Stomach (tissue), 19 donors: ENCODE measurements at places on chromosomes 1 and 21. TPM values are rescaled to one million over a fixed set of nuclear protein-coding genes. Genes with fewer than 3 reads are reported as not detected.

GRCh38 chr1:175820456-175821025 is 77.1 kb upstream of the TNR start:
- DNase-seq: no peak

The RPE65 gene
- total RNA-seq: not detected

The SPRR2A gene
- total RNA-seq: not detected

The OR2T2 gene
- not detected for total RNA-seq

- no peak for DNase-seq
These were observed 73.6 kb upstream of the COG2 start for GRCh38 chr1:230568676-230569075.

DNA sequence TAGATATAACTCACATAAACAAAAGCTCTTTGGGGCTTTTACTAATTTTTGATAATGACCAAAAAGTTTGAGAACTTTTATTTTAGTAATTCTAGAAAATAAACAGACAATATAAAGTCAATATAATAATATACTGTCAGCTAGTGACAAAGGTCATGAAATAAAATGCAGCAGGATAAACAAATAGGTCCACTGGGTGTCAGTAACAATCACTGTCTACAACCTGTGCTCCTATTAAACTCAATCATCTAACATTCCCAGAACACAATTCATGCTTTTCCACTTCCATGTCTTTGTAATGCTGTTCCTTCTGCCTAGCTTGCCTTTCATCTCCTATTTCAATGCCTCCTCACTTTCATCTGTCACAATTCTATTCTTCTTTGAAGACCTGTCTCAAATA is 186.1 kb downstream of the GIPC2 start:
- DNase-seq: no peak

GRCh38 chr1:172278478-172278877 is 142.0 kb upstream of the C1orf105 start:
- no peak for DNase-seq

The ZNF648 gene
- not detected for total RNA-seq

The RFX5 gene
- 23.3 TPM for total RNA-seq

- DNase-seq: no peak
These were observed 4.7 kb downstream of the C1orf174 start for GRCh38 chr1:3895279-3895950.

DNA sequence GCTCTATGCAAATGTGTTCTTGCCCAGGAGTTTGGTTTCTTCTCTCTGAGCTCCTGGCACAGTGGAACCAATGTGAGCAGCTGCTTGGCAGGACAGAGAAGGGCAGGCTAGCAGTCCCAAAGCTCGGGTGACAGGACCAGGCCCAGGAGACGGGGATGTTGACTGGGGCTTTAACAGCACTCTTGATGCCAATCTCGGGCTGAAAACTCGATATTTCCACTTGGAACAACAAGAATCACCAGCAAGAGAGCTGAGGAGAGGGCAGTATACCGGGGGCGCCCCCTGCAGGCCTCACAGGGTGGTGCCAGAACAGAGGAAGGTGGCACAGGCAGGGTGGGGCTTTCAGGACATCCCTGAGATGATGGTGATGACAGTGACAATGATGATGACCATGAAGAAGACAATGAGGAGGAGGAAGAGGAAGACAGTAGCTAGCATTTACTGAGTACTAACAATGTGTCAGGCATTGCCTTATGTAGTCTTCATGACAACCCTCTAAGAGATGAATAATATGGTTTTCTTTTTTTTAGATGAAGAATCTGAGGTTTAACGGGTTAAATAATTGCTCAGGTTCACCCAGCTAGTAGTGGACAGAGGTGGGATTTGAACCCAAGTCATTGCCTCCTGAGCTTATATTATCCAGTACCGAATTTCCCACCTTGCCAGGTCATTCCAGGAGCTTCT is 2.7 kb upstream of the KCNJ9 start:
- DNase-seq: peak; percentile 60

DNA sequence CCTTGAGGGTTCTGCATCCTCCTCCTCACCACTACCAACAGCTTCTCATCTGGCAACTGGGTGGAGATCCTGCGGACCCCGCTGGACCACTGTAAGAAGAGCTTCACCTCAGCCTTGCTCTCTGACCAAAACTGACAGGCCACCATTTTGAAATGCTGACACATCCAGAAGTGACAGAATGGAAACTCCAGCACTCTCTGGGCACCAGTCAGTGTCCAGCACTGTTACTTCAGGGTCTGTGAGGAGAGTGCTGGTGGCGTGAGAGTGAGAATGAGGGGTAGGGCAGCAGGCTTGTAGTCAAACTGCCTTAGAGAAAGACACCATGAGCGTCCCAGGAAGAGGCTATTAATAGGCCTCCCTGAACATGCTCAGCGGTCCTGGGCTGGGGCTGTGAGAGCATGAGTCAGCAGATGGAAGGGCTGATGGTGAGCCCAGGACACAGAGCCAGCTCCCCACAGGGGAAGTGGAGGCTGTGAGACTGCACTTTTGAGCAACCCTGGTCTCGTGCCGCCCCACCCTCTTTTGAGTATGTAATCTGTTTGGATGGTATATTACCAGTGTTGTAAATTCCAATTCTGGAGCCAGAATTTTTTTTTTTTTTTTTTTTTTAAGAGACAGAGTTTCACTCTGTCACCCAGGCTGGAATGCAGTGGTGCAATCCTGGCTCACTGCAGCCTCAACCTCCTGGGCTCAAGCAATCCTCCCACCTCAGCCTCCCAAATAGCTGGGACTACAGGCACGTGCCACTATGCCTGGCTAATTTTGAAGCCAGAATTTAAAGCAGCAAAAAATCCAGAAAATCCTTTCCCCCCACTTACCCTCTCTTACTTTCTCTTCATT is 34.4 kb upstream of the SLC30A1 start:
- DNase-seq: peak; percentile 74

- peak; percentile 40 for DNase-seq
These were observed 218.3 kb upstream of the HOOK1 start for GRCh38 chr1:59596432-59596831.

- no peak for DNase-seq
These were observed 1.6 kb downstream of the ZNF648 start for GRCh38 chr1:182059936-182060335.

The RAB42 gene
- total RNA-seq: 5.5 TPM

DNA sequence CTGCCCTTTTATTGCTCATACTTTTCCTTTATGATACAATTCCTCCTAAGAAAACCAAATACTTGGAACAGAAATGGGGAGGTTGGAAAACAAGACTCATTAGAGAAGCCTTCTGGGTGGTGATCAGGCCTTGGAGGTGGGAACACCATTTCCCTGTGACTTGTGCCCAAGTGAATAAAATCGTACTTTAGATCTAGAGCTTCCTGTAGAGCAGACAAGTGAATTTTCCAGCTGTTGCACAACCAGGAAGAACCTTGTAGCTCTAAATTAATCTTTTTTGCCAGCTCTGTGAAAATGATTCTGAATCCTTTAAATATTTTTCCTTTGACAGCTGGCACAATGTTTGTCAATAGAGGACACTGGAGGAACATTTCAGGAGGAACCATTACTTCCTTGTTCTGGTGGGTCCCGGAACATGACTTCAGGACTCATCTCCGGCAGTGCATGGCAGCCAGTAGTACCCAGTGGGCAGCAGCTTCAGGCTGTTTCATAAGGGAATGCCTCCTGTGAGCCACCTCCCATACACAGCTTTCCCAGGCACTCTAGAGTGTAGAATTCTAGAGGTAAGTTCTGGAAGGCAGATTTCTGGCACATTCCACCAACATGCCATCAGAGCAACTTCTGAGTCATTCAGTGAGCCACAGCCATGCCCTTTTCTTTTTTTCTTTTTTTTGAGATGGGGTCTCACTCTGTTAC is 5.5 kb upstream of the SNAPIN start:
- no peak for DNase-seq

DNA sequence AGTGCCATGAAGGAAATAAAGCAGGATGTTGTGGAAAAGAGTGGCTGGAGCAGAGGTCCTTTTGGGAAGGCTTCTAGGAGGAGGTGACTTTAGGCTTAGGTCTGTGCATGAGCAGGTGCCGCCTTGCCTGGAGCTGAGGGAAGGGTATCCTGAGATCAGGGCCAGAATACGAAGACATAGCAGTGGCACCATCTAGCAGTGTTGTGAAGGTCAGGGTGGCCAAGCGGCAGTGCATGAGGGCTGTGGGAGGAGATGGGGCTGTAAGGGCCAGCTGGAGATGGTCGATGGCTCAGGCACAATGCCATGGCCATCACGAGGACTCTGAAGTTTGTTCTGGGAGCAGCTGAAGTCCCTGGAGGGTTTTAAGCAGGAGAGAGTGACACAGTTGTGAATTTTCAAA is 219.5 kb downstream of the PTPRU start:
- DNase-seq: no peak

- DNase-seq: no peak
These were observed 38.4 kb upstream of the IFNGR2 start for GRCh38 chr21:33364830-33365229.

DNA sequence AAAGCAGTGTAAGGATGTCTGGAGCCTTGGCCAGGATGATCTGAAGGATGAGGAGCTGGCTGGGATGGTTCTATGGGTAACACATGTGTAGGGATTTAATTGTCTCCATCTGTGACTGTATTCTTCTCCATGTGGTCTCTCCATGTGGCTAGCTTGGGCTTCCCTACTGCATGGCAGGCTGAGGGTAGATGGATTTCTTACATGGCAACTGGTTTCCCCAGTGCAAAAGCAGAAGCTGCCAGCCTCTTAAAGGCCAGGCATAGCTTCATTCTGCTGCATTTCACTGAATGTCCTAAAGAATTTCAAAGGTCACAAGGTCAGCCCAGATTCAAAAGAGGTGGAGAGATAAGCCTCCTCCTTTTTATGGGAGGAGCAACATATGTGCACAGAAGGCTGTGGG is 61.7 kb downstream of the XCL2 start:
- DNase-seq: no peak

DNA sequence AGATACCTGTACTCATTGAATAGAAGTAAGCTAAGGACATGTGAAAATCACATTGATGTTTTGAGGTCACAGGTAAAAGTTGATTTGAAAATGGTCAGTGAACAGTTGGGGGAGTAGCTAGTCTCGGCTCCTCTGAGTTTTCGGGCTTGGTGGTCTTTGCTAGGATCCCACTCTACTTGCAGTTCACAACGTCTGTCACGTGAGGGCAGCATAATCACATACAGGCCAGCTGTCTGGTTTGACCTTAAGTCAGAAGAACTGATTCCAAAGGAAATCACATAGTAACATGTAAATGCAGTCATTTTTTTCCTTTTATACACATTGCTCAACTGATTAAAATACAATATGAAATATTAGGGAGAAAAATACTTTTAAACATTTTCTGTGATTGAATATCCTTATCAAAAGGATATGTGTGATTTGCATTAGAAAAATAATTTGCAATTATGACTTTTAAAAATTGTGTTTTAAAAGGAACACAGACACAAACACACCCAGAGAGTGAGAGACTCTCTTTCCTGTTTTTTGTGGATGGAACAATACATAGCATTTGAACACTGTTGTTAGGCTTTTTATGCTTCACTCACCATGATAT is 21.8 kb upstream of the PDC start:
- DNase-seq: peak; percentile 86

The CLEC20A gene
- not detected for total RNA-seq

DNA sequence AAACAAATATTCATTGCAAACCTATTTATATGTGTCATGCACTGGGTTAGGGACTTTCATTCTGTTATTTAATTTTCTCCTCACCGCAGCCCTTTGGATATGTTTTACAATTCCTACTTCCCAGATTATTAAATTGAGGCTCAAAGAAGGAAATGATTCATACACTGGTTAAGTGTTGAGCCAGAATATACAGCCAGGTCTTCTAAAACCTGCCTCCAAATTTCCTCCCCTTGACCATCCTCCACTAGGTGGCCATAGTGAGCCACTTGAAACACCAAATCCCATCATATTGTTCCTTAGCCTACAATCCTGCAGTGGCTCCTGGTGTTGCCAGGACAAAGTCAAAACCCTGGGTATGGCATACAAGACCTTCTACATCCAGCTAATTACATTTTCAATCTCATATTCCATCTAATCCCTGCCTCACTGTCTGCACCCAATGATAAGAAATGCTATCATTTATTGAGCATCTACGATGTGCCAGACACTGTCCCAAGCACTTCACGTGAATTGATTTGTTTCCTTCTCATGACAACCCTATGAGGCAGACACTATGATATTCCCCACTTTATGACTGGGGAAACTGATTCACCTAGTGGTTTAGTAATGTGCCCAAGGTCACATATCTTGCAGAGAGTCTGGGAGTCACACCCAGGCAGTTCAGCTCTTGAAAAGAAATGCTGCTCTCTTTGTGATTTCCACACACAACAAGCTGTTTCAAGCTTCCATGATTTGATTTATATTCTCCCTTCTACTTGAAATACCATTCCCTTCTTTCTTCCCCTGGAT is 23.6 kb upstream of the KIRREL1 start:
- DNase-seq: peak; percentile 75

- no peak for DNase-seq
These were observed 249.2 kb downstream of the SLC45A1 start for GRCh38 chr1:8567146-8567545.

DNA sequence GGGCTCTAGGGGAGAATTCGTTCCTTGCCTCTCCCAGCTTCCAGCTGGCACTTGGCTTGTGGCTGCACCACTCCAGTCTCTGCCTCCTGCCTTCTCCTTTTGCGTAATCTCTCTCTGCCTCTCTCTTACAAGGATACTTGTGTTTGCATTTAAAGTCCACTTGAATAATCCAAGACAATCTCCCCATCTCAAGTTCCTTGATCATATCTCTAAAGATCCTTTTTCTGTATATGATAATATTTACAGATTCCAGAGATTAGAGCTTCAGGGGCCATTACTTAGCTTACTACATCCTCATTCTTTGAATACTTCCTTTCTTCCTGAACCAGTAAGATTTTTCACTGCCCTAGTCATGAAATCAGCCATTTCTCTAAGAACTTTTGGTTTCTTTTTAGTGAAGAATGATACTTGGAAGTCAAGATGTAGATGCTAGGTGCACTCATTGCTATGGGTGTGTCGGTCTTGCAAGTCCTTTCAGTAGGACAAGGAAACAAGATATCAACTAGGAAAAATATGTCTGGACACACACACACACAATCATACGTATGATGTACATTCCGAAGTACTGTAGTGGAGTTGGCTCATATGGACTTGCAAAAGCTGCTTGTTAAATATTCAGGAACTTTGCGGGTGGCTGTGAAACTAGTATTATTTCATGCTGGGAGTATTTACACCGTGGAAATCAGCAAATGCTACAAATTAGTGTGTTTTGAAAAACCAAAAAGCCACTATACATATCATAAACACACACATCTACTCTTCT is 20.8 kb upstream of the RLF start:
- DNase-seq: no peak

The WNT4 gene
- 0.58 TPM for total RNA-seq

GRCh38 chr1:236795757-236796667 is 920 bp downstream of the MTR start:
- peak; percentile 76 for DNase-seq

The LCE1D gene
- not detected for total RNA-seq

- peak; percentile 61 for DNase-seq
These were observed 3.5 kb upstream of the NBL1 start for GRCh38 chr1:19640363-19641316.

The NCSTN gene
- 18.2 TPM for total RNA-seq

The ZSWIM5 gene
- total RNA-seq: 0.45 TPM

- no peak for DNase-seq
These were observed 132.2 kb downstream of the ADSS2 start for GRCh38 chr1:244319283-244320132.
